Large intestine (tissue), 12 donors: ENCODE measurements at places on chromosomes 3 and 15. TPM values are rescaled to one million over a fixed set of nuclear protein-coding genes. Genes with fewer than 3 reads are reported as not detected.
A peak's percentile ranks its signal among the peaks of the same experiment; 100 is the strongest.

DNA sequence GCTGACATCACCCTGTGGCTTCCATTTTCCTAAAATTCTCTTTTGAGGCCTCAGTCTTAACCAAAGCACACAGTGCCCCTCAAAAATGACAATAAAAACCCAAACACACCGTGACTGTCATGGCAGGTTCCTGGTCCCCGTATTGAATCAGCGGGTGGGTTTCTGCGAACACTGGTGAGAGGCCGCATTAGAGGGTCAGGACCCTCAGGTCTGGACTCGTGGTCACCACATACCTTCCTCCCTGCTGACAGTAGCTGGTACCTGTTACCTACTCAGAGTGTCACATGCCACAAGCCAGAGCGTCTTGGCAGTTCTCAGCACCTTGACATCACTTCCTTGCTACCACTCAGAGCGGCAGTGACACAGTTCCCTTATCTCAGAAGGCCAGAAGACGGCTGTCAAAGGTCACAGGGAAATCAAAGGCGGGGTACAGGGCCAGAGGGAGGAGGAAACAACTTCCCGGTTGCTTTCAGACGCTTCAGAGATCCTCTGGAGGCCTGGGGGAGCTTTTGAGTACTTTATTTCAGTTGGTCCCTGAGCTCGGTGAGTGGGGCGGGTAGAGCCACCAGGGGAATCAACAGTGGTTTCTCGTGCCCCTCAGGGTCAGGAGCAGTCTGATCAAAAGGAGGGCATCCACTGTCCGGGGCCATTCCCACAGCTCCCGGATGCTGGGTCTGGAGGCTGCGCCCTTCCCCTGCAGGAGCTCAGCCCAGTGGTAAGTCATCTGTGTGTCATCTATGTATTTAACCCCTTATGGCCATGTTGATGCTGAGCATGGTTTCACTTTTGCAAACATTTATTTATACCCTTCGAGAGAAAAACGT is at the start of the genes CCR5AS and CCRL2:
Gene CCR5AS, minus strand, starts transcription at position 279 of the 824 bp plus-strand sequence.
Gene CCRL2, plus strand, starts transcription at position 472 of the 824 bp plus-strand sequence. CDS start 821 bp downstream, outside the sequence.
- no peaks in the 10 kb centered on the region for H3K36me3 ChIP-seq
- peak within 1 kb of the TSS; percentile 49 for H3K4me3 ChIP-seq
- peak within 1 kb of the TSS; percentile 98 for H3K27ac ChIP-seq
- peaks cover 37% of the 10 kb centered on the region for H3K4me1 ChIP-seq
- no peaks in the 10 kb centered on the region for H3K27me3 ChIP-seq

DNA sequence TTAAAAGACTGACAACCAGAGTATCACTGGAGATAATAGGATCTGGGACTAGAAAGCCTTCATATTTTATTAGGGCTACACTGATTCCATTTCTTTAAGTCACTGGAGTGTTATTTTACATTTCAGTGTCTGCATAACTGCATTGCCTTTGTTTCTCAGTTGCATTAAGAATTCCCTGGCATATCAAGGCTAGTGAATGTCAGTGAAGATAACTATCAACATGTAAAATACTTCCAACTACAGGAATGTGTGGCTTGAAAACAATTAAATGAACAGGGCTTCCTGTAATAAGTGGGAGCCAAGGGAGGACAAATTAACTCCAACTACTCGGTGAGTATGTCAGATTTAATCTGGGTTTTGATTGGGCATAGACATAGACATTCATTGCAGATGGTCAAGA is 628.5 kb downstream of the ROBO2 start:
- H3K4me1 ChIP-seq, result no peaks in the 10 kb centered on the region
- no peak overlapping the region for H3K4me3 ChIP-seq
- no peaks in the 10 kb centered on the region for H3K36me3 ChIP-seq
- DNase-seq, result no peak

DNA sequence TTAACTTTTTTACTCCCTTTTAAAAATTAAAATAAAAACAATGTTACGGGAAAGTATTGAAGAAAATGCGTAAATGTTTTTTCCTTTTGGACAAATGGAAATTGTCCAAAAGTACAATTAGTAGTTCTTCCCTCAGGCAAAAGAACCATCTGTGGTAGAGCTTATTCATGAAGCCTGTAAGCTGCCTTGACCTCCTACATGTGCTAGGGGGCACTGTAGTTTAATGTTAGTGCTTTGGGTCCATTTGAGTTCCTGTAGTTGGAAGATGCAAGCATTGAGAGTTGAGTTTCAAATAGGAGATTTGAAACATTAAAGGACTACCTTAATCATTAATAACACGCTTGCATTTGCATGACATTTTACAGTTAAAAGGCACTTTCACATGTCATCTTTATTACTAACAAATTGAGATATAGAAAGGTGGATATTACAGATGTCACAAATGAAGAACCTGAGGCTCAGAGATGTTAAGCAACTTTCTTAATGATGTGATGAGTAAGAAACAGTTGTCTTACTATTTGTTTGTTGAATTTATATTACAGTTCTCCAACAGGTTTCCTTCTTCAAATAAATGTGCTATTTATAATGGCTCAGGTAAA is 1.8 kb upstream of the ZNF385D start:
- no peak for DNase-seq
- H3K27ac ChIP-seq, result no peak overlapping the region
- no peaks in the 10 kb centered on the region for H3K36me3 ChIP-seq
- H3K4me1 ChIP-seq, result no peaks in the 10 kb centered on the region
- peaks cover 8% of the 10 kb centered on the region for H3K27me3 ChIP-seq

- peak; percentile 37 for DNase-seq
- H3K4me3 ChIP-seq, result no peak overlapping the region
- H3K4me1 ChIP-seq, result peaks cover 34% of the 10 kb centered on the region
- H3K27me3 ChIP-seq, result no peaks in the 10 kb centered on the region
- H3K36me3 ChIP-seq, result no peaks in the 10 kb centered on the region
- H3K27ac ChIP-seq, result peak overlapping the region; percentile 52
Observed at GRCh38 chr15:59457103-59457502, 19.1 kb downstream of the FAM81A start.

GRCh38 chr3:43043071-43043766 is 62.7 kb downstream of the POMGNT2 start:
- H3K27me3 ChIP-seq, result no peaks in the 10 kb centered on the region
- H3K27ac ChIP-seq, result no peak overlapping the region
- H3K4me1 ChIP-seq, result no peaks in the 10 kb centered on the region
- no peaks in the 10 kb centered on the region for H3K36me3 ChIP-seq
- DNase-seq, result no peak
- H3K4me3 ChIP-seq, result no peak overlapping the region

- no peak overlapping the region for H3K27ac ChIP-seq
- no peak for DNase-seq
- no peaks in the 10 kb centered on the region for H3K27me3 ChIP-seq
- no peak overlapping the region for H3K4me3 ChIP-seq
Observed at GRCh38 chr3:8662594-8662993, 18.0 kb upstream of the SSUH2 start.

DNA sequence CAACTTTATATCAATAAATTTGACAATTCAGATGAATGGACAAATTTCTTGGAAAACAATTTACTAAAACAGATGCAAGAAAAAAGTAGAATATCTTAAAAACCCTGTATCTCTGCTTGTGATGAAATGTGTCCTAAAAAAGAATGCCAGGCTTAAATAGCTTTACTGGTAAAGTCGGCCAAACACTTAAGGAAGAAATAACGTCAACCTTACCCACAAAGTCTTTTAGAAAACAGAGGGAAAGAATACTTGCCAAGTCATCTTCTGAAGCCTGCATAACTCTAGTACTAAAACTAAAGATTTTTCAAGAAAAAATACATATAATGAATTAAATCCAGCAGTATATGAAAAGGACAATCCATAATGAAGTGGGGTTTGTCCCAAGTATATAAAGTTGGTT is 111.1 kb downstream of the RASA2 start:
- no peak for DNase-seq
- H3K4me1 ChIP-seq, result no peaks in the 10 kb centered on the region
- H3K27ac ChIP-seq, result no peak overlapping the region
- no peaks in the 10 kb centered on the region for H3K27me3 ChIP-seq

DNA sequence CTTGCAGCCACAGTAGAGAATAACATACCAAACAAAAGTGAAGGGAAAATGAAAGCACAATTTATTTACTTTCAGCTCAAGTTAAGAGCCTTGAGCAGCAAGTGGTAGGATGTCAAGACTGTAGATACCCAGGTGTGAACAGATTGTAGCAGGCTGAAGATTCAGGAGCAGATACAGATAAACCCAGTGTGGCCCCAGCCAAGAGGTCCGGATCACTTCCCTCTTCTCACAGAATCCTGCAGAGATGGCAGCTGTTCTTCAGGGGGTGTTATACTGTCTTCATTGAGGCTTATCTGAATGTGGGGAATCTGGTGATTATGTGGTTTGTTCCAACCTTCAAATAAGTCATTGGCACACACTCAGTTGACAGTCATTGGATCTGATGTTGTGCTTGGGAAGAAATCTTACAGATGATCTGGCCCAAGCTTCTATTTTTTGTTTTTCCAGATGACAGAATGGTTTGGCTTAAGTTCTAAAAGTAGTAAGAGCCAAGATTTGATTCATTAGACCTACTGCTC is 2.2 kb downstream of the STARD9 start:
- DNase-seq, result no peak
- H3K4me3 ChIP-seq, result no peak overlapping the region
- H3K27me3 ChIP-seq, result peaks cover 34% of the 10 kb centered on the region
- no peaks in the 10 kb centered on the region for H3K36me3 ChIP-seq
- H3K4me1 ChIP-seq, result peaks cover 18% of the 10 kb centered on the region

DNA sequence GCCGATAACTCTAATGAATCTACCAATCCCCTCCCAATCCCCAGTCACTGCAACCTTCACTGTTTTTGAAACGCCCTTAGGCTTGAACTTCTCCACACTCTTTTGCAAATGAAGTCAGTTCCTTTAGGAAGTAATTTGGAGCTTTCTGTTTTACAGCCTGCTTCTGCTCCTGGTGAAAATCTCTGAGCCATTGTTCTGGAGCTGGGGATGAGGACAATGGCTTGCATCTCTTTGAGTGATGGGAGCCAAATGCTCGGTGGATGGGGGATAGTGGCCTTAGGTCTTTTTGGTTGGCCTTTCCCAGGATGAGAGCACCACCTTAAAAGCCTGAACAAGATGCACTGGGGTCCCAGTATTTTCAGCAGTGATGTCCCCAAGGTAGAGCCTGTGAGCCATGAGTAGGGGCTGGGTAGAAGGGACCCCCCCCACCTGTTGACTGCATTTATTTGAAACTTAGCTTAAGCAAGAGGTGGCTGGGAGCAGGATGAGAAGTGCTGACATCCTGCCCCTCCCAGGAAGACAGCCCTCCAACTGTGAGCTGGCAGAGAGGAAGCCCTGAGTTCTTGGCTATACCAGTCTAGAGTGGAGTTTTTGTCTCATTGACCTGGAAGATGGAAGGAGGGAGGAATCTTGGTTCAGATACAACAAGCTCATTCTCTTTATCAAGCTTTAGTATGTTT is 7.6 kb upstream of the MYO5C start:
- H3K27ac ChIP-seq, result no peak overlapping the region
- no peak for DNase-seq
- H3K36me3 ChIP-seq, result no peaks in the 10 kb centered on the region
- H3K27me3 ChIP-seq, result no peaks in the 10 kb centered on the region
- H3K4me1 ChIP-seq, result no peaks in the 10 kb centered on the region

DNA sequence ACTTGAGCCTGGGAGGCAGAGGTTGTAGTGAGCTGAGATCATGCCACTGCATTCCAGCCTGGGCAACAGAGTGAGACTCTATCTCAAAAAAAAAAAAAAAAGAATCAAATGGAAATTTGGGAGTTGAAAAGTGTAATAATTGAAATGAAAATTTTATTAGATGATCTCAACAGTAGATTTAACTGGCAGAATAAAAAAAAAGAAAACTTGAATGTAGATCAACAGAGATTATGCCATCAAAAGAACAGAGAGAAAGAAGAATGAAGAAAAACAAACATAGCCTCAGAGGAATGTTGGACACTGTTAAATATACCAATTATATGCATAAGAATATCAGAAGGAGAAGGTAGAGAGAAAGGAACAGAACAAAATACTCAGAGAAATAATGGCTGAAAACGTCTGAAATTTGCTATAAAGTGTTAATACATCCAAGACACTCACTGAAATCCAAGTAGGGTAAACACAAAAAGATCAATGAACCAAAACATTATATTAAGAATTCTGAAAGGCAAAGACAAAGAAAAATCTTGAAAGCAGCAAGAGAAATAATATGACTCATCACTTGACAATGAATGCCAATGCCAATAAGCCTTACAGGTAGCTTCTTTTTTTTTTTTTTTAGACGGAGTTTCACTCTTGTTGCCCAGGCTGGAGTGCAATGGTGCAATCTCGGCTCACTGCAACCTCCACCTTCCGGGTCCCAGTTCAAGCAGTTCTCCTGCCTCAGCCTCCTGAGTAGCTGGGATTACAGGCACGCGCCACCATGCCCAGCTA is 14.6 kb upstream of the ELP6 start:
- no peaks in the 10 kb centered on the region for H3K27me3 ChIP-seq
- no peaks in the 10 kb centered on the region for H3K36me3 ChIP-seq
- DNase-seq, result no peak

DNA sequence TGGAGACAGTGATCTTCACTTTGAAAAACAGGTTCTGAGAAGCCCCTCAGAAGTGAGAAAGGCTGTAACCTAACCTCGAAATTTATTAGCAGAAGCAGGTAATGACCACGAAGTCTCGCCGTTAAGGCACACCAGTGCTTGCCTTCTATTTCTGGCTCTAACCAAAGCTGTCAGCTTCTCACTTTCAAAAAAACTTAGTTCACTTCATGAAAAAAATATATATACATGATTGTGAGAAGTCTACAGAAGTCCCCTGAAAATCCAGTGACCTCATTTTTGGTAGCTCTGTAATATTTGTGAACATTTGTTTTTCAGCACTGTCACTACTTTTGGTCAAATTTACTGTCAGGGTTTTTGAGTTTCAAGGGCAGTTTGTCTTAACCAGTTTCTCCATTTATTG is 19.1 kb upstream of the AKAP13 start:
- H3K27ac ChIP-seq, result no peak overlapping the region
- H3K27me3 ChIP-seq, result no peaks in the 10 kb centered on the region
- H3K4me3 ChIP-seq, result no peak overlapping the region

GRCh38 chr3:112030901-112031300 is 3.6 kb upstream of the TMPRSS7 start:
- H3K4me1 ChIP-seq, result peaks cover 8% of the 10 kb centered on the region
- DNase-seq, result no peak
- no peaks in the 10 kb centered on the region for H3K27me3 ChIP-seq
- no peaks in the 10 kb centered on the region for H3K36me3 ChIP-seq

DNA sequence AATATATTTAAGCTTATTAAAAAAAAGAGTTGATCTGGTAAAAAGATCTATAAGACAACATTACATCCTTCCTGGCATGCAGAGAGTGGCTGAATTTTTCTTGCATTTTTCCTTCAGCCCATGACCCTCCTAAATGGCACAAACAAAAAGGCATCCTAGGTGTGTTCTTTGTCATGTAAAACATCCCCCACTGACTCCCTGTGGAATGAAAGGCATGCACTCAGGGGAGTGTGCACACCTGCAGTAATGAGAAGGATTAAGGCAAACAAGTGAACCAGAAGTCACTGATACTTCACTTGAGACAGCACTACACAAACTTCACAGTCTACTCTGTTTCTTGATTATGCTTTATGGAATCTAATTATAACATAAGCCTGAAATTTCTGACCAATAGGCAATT is 195.0 kb downstream of the RBMS3 start:
- no peak overlapping the region for H3K27ac ChIP-seq
- no peaks in the 10 kb centered on the region for H3K36me3 ChIP-seq
- no peak overlapping the region for H3K4me3 ChIP-seq

GRCh38 chr15:45827275-45827674 is 192.4 kb downstream of the SQOR start:
- no peak overlapping the region for H3K4me3 ChIP-seq
- no peak overlapping the region for H3K27ac ChIP-seq
- H3K4me1 ChIP-seq, result no peaks in the 10 kb centered on the region

MNS1 gene
- polyA plus RNA-seq, result 5.0 TPM

ANKRD34C gene
- polyA plus RNA-seq, result not detected

SLC28A2 gene
- 16.8 TPM for polyA plus RNA-seq

EID1 gene
- polyA plus RNA-seq, result 164 TPM

BFSP2 gene
- polyA plus RNA-seq, result not detected

LIPH gene
- 6.9 TPM for polyA plus RNA-seq

CRYGS gene
- polyA plus RNA-seq, result 4.9 TPM

CHRNA3 gene
- 26.6 TPM for polyA plus RNA-seq
